ENCODE measurements at places on chromosomes 1 and 21.

GRCh38 chr1:44244986-44245385 lies 31.7 kb downstream of the DMAP1 start:
- no peak for DNase-seq

DNA sequence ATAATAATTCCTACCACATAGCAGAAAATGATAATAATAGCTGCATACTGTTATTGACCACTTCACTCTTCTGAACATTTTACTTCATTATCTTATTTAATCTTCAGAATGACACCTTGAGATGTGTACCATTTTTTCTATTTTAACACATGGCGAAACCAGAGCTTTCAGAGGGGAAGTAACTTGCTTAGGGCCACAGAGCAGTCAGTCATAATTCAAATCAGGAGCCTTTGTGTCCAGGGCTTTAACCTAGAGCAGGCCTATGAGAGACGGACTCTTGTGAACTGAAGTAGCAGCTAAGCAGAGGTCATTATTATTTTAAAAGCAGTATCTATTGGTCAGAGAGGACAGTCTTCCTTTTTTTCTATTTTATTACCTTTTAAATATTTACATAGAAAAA lies 114.0 kb downstream of the ROR1 start:
- no peak for DNase-seq

DNA sequence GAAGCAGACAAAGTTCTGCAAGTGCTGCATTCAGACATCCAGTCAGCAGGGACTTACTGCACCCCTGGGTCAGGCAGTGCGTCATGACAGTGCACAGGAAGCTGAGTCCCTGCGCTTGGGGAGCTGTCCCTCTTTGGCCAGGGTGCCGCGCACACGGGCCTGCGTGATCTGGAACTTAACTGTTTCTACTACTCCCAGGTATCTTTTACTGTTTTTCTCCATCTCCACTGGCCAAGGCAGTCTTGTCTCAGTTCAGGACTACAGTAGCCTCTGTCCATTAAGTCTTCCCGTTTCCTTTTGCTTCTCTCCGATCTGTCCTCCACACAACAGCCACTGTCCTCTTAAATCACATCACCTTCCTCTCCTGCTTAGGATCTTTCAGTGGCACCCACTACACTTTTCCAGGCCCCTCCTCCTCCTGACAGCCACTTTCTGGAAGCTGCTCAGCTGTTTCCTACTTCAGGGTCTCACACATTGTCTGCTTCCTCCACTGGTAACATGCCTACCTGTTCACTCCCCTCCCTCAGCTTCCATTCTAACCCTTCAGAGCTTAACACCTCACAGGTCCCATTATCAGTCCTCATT lies 15.9 kb downstream of the ERRFI1 start:
- no peak for DNase-seq

DNA sequence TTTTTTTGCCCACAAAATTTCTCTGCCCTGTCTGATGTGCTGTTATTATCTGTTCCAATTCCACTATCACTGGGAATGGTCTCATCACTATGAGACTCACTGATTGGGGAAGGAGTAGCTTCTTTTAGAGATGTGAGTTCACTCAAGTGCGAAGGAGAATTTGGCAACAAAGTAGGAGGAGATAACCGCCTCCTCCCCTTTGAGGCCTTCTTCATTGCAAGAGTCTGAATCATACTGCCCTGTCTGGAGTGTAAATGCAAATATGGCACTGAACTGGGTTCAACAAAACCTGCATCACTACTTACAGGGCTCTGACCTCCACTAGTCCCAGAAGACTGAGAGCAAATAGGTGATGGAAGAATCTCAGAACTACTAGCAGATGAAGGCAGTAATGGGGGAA lies 83.4 kb downstream of the ASH1L start:
- no peak for DNase-seq

DNA sequence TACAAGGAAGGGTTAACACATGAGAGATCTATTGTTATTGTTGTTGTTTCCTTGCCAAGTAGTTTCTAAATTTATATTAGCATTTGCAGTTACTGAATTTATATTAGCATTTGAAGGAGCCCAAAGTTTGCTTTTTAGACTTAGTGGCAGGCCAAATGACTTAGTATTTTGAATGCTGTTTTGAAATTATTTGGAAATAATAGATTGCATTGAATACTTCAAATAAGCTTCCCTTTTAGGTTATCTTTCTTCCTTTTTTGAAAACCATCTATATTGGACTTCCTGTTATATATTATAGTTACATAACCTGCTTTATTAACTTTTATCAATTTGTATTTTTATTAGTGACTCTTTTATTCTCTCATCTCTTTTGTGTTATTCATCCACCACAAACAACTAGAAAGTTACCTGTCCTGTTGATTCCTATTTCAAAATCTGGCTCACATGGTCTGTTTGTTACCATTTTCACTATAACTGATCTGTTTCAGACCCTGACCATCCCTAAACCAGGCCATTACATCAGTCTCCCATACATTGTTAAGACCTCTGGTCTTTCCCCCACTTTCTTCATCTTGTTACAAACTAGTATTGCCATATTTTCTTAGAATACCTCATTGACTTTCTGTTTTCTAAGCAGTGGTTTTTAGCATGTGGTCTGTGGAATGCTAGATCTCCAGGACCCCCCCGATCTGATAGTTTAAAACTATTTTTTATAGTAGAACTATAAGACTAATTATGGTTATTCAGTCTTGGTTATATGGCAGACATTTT lies 185.2 kb downstream of the RASAL2 start:
- no peak for DNase-seq

DNA sequence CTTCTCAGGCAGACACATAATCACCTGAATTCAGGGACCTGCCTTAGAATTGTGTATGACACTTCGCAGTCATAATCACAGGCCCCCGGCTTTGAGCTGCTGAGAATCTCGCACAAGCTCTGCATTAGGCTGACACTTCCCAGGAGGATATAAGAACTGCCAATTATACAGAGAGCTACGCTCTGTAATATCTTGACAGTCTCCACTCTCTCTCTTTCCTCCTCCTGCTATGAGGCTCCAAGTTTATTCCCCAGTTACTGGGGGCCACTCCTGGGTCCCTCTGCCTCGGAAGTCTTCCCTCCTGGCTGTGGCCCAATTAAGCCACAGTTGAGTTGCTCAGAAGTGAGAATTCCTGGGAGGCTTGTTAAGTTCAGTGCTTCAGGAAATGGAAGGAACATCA lies 42.7 kb downstream of the EBNA1BP2 start:
- DNase-seq = no peak

- no peak for DNase-seq
Measured at GRCh38 chr1:246592695-246593094, 26.4 kb downstream of the CNST start.

GRCh38 chr1:218886101-218886871 lies 287.4 kb upstream of the LYPLAL1 start:
- no peak for DNase-seq

GRCh38 chr1:27585684-27586083 lies 18.3 kb downstream of the AHDC1 start:
- no peak for DNase-seq

DNA sequence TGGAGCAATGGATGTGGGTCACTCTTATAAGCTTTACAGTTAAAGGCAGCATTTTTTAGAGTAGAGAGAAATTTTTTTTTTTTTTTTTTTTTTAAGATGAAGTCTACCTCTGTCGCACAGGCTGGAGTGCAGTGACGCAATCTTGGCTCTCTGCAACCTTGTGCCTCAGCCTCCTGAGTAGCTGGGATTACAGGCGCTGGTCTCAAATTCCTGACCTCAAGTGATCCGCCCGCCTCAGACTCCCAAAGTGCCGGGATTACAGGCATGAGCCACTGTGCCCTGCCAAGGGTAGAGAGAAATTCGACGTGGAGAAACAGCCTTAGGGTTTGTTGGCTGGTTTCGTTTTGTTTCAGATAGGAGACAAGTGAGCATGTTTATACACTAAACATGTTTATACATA lies 594.2 kb upstream of the ADAMTS5 start:
- no peak for DNase-seq

DNA sequence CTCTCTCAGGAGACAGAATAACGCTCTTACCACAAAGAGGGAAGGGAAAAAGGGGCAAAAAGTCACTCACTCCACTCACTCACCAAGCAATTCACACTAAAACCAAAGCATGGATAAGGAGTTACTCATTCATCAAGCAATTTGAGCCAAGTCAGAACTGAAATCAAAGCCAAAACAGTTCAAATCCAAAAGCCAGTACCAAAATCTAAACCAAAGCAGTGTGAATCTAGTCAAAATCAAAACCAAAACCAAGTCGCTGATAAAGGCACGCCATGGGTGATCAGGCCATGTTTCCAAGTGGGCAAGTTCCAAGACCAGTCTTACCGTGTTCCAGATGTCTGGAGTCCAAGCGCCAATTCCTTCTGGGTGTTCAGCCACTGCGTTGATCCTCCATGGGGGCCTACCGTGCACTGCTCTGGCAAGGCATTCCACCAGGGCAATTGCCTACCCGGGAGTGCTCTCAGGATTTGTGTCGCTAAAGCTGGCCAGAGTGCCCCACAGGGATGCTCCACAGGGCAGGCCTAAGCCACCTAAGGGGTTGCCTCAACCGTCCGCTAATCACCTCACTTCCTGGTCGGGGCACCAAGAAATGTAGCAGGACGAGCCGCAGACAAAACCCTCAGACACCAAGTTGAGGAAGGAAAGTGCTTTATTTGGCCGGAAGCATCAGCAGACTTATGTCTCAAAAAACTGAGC lies 142.3 kb downstream of the TRIM33 start:
- no peak for DNase-seq

- DNase-seq = no peak
Measured at GRCh38 chr1:19463504-19463803, 21.9 kb downstream of the CAPZB start.

- no peak for DNase-seq
Measured at GRCh38 chr1:183012301-183012994, 10.8 kb upstream of the LAMC1 start.
